EH (cell line): ENCODE measurements at places on chromosomes 7 and 10.

DNA sequence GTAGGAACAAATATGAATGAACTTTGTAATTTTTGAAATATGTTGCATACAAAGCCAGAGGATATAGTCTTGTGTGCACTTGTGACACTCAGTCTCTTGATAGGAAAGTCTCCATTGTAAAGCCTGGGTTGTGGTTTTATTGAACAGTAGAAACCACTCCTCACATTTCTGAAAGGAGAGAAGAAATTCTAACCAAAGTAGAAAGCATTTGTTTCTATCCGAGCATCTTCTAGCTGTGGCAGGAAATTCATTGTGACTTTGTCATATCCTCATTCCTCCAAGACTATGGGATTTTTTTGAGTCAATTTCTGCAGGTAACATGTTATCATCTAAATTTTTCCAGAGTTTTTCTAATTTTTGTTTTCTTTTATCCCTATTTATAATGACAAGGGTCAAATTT, 55.5 kb upstream of the NCF1 start:
- peak; percentile 39 for DNase-seq

DNA sequence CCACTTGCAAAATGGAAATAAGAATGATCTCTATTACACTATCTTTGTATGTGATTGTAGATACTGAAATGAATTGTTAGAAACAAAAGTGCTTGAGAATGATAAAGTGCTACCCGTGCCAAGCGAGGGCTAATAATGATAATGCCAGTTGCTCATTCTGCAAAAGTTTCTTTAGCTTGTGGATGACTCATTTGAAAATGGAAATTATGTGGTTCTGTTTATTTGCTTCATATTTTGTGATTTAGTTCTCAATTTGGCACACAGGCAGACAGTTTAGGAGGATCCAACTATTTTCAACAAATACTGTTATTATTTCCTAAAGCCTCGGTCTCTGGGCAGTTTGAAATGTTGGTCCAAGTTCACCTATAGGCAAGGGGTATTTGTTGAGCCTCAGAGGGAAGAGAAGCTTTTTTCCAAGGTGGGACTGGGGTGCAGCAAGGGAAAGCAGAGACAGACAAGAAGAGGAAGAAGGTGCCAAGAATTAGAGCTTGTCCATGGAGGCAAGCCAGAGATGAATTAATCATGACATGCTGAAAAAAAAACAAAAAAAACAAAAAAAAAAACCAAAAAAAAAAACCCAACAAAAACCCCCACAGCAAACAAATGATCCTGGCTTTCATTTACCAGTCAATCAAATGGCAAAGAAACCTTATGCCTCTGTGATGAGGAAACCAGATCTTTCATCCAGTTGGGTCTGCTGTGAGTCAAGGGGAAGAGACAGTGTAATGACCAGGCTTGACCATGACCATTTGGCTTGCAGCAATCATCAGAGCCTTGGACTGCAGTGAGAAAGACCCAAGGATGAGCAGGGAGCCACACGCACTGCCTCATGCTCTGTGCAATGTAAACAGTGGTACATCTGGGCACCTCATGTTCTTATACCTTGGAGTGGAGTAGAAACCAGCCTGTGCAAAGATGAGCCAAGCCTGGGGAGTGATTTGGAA, 285.0 kb upstream of the HABP2 start:
- DNase-seq: peak; percentile 61

- no peak for DNase-seq
Observed at GRCh38 chr7:155360495-155361345, 63.0 kb downstream of the INSIG1 start.

DNA sequence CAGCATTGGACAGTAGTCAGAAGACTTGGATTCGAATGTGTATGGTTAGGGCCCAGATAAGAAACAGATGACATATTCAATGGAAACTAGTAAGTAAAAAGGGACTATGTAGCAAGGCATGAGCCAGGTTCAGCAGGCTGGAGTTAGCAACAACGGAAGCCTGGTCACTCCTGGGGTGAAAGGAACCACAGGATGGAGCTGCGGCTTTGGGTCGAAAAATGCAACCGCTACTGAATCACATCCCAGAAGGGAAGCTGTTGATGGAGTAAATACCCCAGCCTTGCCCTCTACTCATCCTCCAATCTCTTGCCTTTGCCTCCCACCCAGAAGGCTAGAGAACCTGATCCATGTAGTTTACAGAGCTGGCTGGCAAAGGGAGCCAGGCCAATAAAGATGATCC, 37.5 kb upstream of the EGR2 start:
- DNase-seq: no peak

DNA sequence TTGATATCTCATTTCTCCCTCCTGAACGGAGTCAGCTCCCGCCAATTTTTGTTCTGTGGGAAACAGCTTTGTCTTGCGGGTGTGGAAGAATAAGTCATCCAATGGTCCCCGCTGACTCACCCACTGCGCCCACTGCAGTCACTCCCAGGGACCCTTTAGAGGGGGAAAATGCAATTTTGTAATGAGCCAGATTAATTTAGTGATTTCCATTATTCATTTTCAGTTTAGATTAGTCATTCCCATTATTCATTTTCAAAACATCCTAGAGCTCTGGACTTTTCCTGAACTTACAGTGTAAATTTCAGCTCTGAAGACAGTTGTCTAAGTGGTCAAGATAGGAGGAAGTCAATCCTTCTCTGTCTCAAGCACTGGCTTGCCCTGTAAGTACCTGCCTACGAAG, 154.9 kb upstream of the TMEM72 start:
- peak; percentile 91 for DNase-seq

GRCh38 chr10:813286-813685, 118.2 kb downstream of the LARP4B start:
- no peak for DNase-seq

DNA sequence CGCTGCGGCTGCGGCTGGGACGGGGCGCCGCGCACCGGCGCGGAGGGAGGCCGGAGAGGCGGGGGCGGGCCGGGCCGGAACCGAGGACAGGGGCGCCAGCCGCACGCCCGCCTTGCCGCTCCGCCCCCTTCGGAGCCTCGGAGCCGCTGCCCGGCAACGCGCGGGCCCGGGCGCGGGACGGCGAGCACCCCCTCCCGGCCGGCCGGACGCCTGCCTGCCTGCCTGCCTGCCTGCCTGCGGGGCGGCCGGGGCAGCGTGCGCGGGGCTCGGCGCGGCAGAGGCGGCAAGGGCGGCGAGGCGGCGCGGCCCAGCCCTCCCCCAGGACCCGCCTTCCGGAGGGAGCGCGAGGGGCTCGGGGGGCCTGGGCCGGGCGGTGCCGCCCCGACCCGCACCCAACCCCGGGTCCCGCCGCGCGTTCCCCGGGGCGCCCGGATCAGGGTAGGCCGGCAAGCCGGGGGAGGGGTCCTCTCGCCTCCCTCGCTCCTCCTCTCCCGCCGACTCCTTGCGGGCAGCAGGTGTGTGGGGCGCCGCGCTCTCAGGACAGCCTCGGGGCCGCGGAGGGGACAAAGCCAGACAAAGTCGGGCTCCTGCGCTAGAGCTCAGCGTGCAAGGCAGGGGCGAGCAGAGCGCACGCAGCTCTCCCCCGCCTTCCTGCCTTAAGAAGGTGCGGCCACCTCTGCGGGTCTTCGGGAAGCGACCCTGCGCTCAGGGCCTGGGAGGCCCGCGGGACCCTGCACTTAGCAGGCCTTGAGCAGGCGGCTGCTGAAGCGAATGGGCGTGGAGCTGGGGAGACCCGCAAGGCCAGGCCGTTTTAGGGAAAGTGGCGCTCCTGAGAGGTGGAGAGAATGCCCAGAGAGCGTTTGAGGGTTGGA, at the start of gene KIAA1549:
Gene KIAA1549, minus strand, starts transcription at position 58 of the 872 bp plus-strand sequence. CDS start 120 bp downstream, outside the sequence.
- DNase-seq: peak; percentile 77

GRCh38 chr7:128120116-128120515, 88.9 kb upstream of the LRRC4 start:
- no peak for DNase-seq

DNA sequence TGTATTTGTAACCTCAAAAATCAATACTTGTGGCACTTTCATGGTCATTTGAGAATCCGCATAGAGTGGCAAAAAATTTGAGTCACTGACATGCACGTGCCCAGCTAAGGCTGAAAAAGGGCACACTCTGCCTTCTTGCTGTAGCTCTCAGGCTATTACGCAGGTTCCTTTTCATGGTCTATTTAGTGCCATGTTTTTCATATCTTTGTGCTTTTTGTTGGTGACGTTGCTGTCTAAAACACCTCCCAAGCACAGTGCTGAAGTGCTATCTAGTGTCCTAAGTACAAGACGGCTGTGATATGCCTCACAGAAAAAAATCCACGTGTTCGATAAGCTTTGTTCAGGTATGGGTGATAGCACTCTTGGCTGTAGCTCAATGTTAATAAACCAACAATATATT, 50.9 kb downstream of the CREB3L2 start:
- no peak for DNase-seq

- DNase-seq: peak; percentile 75
Observed at GRCh38 chr7:76377186-76377918, 18.6 kb upstream of the YWHAG start.

- no peak for DNase-seq
Observed at GRCh38 chr10:132546567-132547420, 9.2 kb downstream of the INPP5A start.

GRCh38 chr10:101061624-101062231, at the start of gene KAZALD1:
TSS of gene KAZALD1 (plus strand) at chr10:101061989. CDS start at chr10:101062593, 604 bp downstream.
- DNase-seq: peak; percentile 80

DNA sequence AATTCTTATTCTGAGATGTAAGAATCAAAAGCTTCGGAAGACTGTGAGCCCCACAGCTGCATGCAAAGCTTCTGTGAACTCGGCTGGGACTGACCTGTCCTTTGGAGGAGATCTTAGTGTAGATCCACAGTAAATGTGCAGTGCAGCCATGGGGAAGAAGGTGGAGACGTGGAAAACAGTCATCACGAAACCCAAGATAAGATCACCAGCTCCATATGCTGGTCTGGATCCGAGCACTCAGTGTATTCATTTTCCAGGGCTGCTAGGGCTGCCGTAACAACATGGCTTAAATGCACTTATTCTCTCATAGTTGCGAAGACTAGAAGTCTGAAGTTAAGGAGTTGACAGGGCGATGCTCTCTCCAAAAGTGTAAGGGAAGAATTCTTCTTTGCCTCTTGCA, 143.0 kb upstream of the TCF7L2 start:
- no peak for DNase-seq

GRCh38 chr10:52729271-52730104, 43.1 kb downstream of the MBL2 start:
- peak; percentile 49 for DNase-seq

- no peak for DNase-seq
Observed at GRCh38 chr7:42278344-42278743, 41.3 kb upstream of the GLI3 start.

DNA sequence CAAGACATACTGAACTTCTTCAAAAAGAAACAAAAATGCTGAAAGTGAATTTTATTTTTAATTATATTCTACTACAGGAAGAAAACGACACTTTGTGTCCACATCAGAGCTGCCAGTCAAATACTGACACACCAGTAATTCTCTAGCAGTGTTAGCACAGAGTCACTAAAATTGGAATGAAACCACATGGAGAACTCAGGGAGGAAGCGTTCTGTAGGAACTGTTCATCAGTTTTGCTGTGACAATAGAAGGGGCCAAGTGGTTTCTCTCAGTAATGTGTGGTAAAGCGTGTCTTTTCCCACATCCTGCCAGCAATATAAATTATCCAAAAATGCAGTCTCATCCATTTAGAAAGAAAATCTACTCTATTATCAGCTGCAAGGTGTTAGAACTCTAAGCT, 683.3 kb downstream of the GRM8 start:
- DNase-seq: no peak

DNA sequence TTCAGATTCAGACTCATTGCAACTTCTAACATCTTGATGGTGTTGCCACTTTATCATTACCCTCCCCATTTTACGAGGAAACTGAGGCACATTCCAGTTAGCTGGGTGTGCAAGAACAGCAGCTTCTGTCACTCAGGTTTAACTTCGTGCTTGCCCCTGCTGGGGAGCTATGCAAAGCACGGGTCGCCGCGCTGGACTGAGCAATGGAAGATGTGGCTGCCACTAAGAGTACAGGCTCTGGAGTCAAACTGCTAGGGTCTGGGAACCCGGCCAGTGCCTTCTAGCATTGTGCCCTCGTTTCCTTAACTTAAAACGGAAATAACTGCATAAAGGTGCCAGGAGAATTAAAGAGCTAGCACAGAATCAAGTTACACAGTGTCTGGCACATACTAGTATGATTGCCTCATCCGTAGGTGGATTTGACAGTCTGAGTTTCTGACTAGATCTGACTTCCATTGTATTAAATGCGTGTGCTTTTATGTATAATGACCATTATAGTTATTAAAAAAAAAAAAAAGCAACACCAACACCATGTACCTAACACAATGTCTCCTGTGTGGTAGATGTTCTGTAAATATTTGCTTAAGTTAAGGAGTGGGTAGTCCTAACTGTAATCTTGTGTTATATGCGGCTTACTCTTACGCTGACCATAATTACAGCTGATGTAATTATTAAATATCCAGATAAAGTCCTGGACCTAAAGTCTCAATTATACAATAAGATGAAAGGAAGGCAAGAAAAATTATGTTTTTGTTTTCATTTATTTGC, 842 bp downstream of the ZNF22 start:
- peak; percentile 71 for DNase-seq

GRCh38 chr10:14583252-14583651, 191.4 kb downstream of the FAM107B start:
- DNase-seq: no peak

- no peak for DNase-seq
Observed at GRCh38 chr7:159098811-159099655, 45.6 kb downstream of the VIPR2 start.

DNA sequence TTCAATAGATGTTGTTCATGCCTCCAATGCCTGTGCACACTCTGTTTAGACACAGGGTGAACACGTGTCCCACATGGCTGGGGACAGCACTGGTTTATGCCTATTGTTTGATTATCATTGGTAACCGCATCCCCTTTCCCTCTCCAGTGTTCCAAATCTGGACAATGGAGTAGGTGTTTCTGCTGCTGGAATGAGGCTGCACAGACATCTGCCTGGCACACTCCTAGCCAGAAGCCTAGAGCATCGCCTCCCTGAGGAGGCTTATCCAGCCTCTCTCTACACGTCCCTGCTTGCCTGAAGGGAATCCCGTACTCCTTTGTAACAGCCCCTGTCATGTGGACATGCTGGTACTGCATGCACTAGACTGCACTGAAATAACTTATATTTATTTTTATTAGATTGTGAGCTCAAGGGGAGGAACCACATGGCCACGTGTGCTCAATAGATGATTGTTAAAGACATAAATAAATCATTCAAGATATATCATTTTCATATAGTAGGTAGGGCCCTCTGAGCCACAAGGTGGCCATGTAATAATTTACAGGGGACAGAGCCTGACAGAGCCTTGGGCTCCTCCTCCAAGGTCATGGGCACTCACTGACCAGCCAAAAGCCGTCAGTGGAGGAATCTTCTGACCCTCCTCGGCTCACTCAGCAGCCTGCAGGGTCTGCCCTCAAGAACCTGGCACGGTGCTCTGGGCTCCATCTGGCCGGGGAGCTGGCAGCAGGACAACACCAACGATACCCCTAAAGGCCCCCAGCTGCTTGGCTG, 310.9 kb upstream of the ZNF32 start:
- DNase-seq: no peak

- no peak for DNase-seq
Observed at GRCh38 chr10:75722020-75722419, 290.6 kb downstream of the LRMDA start.
